HS-5 (cell line): ENCODE measurements at places on chromosomes 3 and 15.

DNA sequence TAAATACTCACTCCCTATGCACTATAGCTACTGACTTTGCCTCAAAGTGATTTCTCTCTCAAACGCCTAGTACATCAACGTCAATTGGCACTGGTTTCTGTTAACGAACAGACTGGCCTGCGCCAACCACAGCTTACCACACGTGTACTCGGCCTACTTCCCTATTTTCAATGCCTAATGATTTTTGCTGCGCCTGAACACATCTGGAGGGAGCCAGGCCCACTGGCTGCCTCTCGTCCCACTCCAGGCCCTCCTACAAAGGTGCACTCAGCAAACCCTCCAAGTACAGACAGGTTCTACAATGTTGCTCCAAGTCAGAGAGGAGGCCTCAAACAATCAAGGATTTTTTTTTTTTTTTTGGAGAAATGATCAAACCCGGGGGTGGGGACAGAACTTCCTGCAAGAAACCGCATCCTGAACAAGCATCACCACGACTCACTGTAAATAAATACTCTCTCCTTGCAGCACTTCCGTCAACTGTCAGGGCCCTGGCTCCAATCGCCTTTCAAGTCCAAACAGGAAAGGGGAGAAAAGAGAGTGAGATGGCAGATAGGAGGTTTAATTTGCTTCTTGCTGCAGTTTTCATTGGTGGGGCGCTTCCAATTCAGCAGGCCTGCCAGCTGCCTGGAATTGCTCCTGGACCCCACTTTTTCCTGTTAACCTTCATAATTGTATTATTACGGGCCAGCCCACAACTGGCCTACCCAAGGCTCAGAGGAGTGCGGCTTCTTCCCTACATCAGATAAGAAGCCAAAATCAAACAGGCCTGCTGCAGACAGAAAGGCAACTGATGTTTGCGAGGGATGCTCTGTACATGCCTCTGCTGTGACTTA, 139.3 kb downstream of the FOXP1 start:
- peak; percentile 35 for DNase-seq

- no peak for DNase-seq
Observed at GRCh38 chr15:36961956-36962355, 138.4 kb downstream of the MEIS2 start.

- DNase-seq: no peak
Observed at GRCh38 chr3:45056608-45057301, 30.7 kb downstream of the CLEC3B start.

DNA sequence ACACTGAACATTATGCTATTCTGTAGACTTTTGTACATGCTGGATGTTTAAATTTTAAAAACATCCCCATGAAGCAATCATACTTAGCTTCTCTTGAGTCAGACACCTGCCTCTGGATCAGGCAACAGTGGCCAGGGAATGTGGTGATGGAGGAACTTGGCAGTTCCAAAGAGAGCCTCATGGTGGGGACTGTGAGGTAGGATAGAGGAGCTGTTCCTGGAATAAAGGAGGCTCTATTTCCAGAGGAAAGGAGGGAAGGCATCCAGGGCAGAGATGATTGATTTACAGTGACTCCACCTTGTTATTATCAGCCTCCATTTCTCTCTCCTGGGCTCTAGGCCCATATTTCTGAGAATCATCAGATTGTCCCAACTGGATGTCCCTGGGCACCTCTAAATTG, 35.0 kb upstream of the ABHD17C start:
- DNase-seq: no peak

DNA sequence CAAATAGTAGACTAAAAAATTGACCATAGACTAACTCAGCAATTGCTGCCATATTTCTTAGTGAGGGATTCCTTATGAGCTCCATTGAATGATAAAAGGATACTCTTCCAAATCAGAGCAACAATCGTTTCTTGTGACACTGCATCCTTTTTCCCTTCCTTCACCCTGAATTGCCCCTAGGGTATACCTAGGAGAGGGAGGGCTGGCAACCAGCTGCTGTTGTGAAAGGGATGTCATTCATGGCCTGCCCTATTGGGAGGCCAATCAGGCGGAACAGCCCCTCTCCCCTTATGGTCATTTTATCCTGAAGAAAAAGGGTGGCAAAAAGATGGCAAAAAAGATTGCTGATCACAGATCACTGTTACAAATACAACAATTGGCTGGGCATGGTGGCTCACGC, 26.3 kb downstream of the B3GNT5 start:
- no peak for DNase-seq

DNA sequence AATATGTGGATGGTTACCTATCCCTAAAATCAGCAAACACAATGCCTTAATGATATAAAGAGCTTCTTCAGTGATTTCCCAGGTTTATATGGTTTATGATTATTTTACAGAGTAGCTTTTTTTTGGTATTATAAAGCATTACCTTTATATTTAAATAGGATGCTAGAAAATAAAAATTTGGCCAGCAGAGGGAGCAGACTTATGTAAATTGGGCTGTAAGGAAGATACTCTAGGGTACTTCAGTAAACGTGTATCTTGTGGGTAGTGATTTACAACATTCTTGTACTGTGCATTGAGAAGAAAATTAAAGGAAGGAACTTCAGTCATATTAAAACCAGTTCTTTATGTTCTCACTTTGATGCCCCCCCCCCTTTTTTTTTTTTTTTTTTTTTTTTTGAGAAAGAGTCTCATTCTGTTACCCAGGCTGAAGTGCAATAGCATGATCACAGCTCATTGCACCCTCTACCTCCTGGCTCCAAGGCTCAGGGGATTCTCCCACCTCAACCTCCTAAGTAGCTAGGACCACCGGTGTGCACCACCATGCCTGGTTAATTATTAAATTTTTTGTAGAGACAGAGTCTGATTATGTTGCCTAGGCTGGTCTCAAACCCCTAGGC, 167.9 kb downstream of the BBX start:
- DNase-seq: peak; percentile 32

DNA sequence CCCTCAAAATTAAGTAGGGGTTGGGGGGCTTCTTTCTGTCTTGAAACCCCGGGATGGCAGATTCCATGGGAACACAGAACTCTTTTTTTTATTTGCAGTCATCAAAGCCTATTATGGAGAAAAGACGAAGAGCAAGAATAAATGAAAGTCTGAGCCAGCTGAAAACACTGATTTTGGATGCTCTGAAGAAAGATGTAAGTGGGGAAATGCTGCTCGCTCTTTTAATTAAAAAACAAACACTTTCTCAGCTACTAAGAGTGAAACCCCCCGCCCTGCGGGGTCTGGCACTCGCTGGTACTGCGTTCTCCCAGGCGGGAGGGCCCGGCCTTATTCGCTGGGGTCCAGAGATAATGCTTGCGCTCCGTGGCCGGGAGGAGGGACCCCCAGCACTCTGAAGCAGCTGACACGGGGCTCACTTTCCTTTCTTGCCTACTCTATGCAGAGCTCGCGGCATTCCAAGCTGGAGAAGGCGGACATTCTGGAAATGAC, 615 bp downstream of the HES1 start:
- DNase-seq: no peak

- DNase-seq: no peak
Observed at GRCh38 chr15:31157644-31158069, 56.1 kb upstream of the TRPM1 start.

GRCh38 chr3:140128631-140129030, 193.6 kb downstream of the CLSTN2 start:
- no peak for DNase-seq

DNA sequence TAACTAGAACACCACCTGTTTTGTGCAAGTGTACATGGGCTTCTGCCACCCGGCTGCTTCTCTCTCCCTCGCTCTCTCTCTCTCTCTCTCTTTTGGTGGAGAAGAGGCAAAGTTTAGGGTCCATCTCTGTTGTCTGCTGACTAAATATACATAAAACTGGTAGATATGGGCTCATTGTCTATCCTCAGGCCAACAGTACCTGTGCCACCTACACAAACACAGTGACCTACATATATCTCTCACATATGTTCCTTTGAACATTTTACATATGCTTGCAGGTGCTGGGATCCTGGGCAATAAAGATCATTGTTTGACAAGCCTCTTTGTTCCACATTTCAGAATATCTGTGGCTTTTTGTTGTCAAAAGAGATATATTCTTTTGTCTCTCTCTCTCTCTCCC, 256.3 kb upstream of the KCNH8 start:
- DNase-seq: no peak

GRCh38 chr15:88613074-88613944, 7.8 kb upstream of the AEN start:
- peak; percentile 51 for DNase-seq

- no peak for DNase-seq
Observed at GRCh38 chr15:43776101-43776717, 557 bp downstream of the ELL3 start.

DNA sequence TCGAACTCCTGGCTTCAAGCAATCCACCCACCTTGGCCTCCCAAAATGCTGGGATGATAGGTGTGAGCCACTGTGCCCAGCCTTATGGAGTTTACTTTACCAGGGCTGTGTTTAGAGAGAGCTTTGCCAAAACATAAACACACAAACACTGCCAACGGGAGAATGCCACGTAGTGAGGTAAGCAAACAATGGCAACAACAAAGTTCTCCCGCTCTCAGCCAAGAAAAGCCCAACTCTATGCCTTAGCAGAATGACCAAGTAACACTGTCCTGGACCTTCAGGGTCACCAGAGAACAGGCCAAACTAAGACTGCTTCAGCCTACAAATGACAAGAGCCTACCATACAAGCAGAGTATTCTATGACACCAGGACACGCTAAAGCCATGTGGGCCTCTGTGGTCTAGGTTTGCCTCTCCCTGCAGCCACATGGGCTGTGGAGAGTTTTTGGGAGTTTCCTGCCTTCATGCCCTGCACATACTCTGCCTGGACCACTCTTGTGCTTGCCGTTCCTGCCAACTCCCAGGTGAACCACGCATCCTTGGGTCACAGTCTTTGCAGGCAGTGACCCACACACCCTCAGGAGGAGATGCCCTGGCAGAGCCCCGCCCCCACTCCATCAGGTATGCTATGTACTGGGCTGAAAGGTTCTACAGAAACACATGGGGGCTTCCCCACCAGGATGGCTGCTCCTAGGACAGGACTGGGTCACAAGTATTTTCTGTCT, 21.6 kb upstream of the CNBP start:
- no peak for DNase-seq

- no peak for DNase-seq
Observed at GRCh38 chr15:76470691-76471090, 134.1 kb downstream of the ISL2 start.

- DNase-seq: no peak
Observed at GRCh38 chr3:66604481-66604880, 103.7 kb upstream of the LRIG1 start.

GRCh38 chr3:37072892-37073291, 79.6 kb downstream of the MLH1 start:
- DNase-seq: peak; percentile 73

- DNase-seq: no peak
Observed at GRCh38 chr3:126104742-126105605, 21.1 kb upstream of the SLC41A3 start.

- DNase-seq: no peak
Observed at GRCh38 chr3:193010191-193010590, 92.5 kb upstream of the MB21D2 start.

- DNase-seq: no peak
Observed at GRCh38 chr3:35422101-35422500, 217.2 kb upstream of the ARPP21 start.

DNA sequence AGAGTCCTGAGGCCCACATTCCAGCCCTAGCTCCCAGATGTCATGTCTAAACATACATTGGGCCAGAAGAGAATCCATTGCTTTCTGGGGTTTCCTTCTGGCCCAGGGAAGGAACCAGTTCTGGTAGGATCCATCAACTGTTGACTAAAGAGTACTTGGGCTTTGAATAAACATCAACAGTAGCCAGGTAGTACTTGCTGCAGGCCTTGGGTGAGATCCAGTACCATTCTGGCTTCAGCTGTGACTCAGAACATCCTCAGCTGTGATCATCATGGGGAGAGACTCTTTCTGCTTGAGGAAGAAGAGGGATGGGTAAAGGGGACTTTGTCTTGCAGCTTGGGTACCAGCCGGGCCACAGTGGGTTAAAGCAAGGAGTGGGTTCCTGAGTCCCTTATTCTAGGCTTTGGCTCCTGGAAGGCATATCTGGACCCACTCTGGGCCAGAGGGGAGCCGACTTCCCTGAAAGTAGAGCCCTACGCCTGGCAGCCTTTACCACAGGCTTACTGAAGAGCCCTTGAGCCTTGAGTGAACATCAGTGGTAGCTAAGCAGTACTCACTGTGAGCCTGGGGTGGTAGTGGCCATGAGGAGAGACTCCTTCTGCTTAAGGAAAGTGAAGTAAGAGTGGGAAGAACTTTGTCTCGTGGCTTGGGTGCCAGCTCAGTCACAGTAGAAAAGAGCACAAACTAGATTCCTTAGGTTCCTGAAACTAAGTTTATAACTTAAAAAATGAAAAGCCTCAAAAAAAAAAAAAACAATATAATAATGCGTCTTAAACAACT, 128.3 kb downstream of the GOLIM4 start:
- DNase-seq: no peak

DNA sequence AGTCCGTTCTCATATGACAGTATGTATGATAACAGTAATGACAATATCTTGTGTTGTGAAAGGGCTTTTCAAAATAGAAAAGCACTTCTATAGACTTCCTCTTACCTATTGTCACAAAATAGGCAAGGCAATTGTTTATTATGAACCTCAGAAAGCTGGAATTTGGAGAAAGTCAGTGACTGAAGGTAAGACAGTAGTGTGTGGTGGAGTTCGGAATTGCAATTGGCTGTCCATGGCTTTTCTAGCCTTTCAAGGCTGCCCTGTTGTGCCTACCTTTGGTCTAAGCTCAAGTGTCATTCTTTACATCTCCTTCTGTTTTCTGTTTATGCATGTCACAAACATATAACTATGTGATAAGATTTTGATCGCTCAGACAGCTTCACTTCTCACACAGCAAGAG, 219.3 kb upstream of the NR2E3 start:
- DNase-seq: no peak

GRCh38 chr15:34682674-34683073, 72.1 kb downstream of the GJD2 start:
- DNase-seq: peak; percentile 64

GRCh38 chr3:53941184-53941583, 49.5 kb upstream of the SELENOK start:
- peak; percentile 26 for DNase-seq

DNA sequence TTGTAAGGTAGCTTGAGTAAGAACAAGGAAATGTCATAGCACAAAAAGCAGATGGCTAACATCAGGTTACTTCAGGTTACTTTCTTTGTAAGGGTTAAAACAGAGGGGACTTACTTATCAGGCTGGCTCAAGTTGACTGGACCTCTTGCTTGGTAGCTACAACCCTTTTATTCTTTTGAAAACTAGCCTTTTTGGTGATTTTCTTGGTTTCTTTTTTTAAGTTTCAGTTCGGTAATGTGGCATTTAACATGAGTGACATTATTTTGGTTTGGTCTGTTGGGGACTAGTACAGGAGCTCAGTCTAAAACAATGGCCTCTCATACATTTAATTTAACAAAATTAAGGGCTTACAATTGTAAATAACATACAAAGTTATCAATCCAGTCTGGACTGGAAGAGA, 621.4 kb downstream of the OTOL1 start:
- DNase-seq: no peak

GRCh38 chr3:129282727-129283327, 4.2 kb downstream of the HMCES start:
- DNase-seq: peak; percentile 81

GRCh38 chr3:132381348-132381944, 35.9 kb upstream of the DNAJC13 start:
- DNase-seq: no peak
